ENCODE measurements at places on chromosomes 16 and 17.

- DNase-seq = no peak
Measured at GRCh38 chr16:66845080-66845410, 831 bp downstream of the CA7 start.

GRCh38 chr17:47807421-47807820 lies 14.2 kb downstream of the OSBPL7 start:
- no peak for DNase-seq

DNA sequence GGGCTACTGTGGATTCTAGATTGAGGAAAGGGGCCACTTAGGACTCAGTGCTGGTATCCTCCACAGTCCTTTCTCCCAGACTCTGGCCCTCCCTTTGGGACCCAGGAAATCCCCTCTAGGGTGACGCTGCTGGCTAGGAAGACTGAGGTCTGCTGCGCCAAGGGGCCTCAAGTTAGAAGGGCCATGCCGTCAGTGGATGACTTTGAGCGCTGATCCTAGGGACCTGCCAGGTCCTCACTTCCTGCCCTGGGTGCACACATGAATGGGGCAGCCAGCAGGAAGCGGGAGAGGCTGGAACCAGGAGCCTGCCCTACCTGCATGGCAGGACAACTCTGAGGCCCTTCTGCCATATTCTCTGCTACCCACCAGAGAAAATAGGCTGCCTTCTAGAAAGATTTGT lies 145.0 kb downstream of the RAB11FIP4 start:
- no peak for DNase-seq

DNA sequence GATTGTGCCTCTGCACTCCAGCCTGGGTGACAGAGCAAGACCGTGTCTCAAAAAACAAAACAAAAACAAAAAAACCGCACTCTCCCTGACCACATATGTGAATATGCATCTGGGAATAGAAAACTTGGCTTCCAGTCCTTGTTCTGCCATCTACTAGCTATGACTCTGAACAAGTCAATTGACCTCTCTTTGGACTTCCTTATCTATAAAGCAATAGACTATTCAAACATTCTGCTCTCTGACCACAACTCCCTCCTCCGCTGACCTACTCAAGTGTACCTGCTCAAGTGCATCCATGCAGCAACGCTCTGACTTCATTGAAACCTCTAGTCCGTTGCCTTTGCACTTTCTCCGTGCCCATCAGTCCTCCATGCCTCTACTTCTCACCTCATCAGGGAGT lies 52.6 kb upstream of the KDM6B start:
- DNase-seq = no peak

GRCh38 chr16:84735849-84736586 lies 36.2 kb downstream of the USP10 start:
- DNase-seq = no peak

- no peak for DNase-seq
Measured at GRCh38 chr17:75996665-75997590, 3.7 kb upstream of the CDK3 start.

DNA sequence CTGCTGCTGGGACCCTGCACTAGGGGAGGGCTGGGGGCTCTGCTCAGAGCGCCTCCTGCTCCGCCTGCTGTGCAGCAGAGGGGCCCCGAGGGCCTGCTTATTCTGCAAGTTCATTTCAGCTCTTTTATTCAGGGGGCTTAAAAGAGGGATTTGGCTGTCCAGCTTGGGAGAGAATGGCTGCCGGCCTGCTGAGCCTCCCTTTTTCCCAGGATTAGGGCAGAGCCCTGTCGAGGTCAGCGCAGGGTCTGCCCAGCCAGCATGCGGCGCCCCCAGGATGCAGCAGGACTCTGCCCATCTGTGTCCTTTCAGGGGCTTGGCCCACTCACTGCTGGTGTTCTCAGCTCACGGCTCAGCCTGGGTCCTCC lies 1.1 kb downstream of the SMIM5 start:
- no peak for DNase-seq

- DNase-seq = peak; percentile 20
Measured at GRCh38 chr17:17568772-17569195, 22.7 kb downstream of the PEMT start.

- no peak for DNase-seq
Measured at GRCh38 chr16:30115238-30115637, 1.9 kb upstream of the GDPD3 start.

- no peak for DNase-seq
Measured at GRCh38 chr16:77663711-77664110, 58.6 kb upstream of the NUDT7 start.

GRCh38 chr17:58677194-58677880 lies 14.5 kb downstream of the TEX14 start:
- DNase-seq = no peak

GRCh38 chr16:77434530-77435271 lies at the start of gene ADAMTS18:
ADAMTS18 (minus strand) TSS chr16:77435034; CDS start chr16:77434695, 339 bp downstream.
- no peak for DNase-seq

- no peak for DNase-seq
Measured at GRCh38 chr17:14011740-14012405, 57.4 kb upstream of the COX10 start.

DNA sequence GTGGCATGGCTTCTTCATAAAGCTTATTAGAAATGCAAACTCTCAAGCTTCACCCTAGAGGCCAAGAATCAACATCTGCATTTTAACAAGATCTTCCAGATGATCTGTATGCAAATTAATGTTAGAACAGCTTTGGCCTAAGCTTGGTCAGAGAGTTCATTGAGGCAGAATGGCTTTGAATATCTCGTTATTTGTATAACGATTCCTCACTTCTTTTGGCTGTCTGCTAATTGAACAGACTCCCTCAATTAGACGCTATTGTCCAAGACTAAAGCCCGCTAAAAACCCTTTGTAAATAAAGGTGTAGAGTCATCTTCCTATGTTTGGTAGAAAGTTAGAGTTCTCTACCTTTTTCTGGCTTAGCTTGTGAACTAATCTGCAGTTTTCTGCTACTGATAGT lies 1453.7 kb downstream of the CDH8 start:
- no peak for DNase-seq

GRCh38 chr16:68380676-68381362 lies 67.5 kb downstream of the SMPD3 start:
- DNase-seq = no peak

DNA sequence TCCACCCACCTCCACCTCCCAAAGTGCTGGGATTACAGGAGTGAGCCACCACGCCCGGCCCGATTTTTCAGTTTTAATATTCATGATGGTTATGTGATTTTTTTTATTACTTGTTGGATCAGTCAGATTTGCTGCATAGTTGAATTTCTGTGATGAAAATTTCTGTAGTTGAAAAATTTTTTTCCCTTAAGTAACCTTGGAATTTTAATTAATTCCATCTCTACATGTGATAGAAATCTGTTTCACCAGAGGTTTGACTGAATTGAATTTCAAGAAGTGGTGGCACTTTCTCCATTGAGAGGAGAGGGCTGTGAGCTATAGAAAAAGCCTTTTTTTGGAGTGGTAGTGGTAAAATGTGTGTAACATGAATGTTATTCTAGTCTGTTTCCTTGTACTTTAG lies 24.7 kb downstream of the WIPF2 start:
- no peak for DNase-seq

DNA sequence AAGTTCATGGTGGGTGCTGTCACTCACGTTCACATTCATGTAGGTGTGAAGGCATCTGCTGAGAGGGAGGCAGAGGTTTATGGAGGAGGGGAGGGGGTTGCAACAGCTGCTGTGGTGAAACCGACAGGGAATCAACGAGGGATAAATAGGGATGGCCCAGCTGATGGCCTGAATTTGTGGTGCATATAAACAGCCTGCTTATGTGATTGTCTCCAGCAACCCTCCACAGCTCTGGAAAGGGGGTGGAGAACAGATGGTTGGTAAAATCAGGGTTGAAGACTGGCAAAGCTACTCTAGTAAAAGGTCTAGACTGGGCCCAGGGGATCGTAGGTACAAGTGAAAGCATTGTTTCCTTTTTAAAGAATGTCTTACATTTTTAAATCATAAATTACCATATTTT lies 53.7 kb downstream of the IQCK start:
- no peak for DNase-seq

DNA sequence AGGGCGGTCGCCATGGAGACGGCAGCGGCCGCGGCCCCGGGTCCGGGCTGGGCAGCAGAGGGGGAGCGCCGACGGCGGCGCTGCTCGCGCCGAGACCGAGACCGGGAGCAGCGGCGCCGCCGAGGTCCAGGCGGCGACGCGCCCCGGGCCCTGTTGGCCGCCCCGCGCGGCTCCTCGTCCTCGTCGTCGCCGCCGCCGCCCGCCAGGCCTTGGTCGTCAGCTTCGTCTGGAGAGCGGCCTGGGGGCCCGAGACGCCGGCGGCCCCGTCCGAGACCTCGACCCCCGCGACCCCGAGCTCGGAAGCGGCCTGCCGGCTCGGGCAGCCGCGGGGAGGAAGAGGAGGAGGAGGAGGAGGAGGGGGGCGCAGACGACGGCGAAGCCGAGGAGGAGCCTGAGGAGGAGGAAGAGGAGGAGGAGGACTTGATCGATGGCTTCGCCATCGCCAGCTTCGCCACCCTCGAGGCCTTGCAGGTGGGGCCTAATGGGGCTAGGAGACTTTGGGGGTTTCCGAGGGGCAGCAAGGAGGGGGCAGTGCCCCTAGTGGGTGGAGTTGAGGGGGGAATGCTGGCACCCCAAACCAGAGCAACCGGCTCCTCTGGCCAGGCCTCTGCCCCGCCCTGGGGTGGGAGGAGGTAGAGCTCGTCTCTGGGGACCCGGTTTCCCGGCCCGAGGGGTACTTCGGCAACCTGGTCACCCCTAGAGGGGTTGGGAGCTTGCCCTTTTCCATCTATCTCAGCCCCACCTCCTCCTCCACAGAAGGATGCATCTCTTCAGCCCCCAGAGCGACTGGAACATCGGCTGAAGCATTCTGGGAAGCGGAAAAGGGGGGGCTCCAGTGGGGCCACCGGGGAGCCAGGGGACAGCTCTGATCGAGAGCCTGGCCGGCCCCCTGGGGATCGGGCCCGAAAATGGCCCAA lies 1.5 kb downstream of the FBRS start:
- no peak for DNase-seq

GRCh38 chr16:820748-821147 lies 20.2 kb upstream of the GNG13 start:
- DNase-seq = no peak

DNA sequence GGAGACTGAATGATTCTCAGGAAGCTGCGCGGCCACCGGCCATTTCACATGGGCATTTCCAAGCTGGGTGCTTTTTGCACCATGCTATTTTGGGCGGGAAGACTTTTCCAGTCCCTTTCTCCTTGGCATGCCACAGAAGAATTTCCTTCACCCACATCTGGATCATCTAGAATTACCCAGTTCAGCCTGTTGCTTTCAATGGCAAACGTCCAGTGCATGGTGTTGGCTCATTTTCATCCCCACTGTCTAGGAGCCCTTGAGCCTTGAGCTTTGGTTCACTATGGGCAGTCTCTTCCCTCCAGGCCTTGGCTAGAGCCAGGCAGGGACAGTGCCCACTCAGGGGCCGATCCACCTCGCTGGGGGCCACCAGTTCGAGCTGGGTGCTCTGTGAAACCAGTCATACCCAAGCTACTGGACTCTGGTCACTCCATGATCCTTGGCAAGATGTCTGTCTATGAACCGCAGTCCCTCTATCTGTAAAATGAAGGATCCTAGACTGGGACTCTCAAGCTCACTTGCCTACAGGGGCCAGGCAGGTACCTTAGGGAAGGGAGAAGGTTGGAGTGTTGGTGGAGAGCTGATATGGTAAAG lies 71.1 kb downstream of the CYLD start:
- DNase-seq = no peak

DNA sequence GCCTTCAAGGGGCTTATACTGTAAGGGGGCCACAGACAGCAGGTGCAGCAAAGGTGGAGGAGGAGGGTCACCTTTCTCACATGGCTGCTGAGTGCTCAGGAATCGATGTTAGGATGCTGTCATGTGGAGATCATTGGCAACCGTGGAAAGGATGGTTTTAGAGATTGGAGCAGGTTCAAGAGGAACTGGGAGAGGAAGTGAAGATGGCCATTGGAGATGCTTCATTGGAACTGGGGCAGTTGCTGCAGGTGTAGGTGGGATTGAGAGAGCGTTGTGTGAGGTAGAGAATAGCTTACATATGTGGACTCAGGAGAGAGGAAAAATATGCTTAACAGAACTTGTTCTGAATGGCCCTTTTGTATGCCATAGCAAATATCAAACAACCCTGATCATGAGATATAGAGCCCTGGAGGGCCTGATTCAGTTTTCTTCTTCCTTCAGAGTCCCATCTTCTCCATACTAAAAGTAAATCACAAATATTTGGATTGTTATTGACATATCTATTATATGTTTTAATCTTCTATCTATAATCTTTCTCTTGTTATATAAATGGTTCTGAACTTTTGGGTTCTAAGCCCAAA lies 40.8 kb downstream of the LDHD start:
- DNase-seq = no peak

GRCh38 chr17:1714427-1714979 lies 4.3 kb upstream of the TLCD2 start:
- peak; percentile 73 for DNase-seq

GRCh38 chr16:77457046-77457445 lies 22.2 kb upstream of the ADAMTS18 start:
- no peak for DNase-seq

DNA sequence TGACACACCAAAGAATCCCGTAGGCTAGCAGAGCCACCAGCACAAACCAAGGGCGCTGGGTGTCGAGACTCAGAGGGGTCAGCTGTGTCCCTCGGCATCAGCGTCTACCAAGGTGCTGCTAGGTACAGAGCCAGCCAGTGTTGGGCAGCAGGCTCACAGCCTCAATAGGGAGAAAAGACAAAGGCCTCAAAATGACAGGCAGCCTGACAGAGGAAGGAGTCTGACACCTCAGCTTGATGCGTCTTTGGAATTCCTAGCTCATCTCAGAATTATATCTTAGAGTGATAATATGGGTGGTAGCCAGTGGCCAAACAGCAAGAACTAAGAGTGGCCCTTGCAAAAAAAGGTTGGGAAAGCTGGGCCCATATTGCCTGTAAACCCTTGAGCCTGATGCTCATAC lies 45.9 kb downstream of the HS3ST3B1 start:
- DNase-seq = no peak

- DNase-seq = no peak
Measured at GRCh38 chr17:78242024-78242742, 10.8 kb downstream of the TMEM235 start.

DNA sequence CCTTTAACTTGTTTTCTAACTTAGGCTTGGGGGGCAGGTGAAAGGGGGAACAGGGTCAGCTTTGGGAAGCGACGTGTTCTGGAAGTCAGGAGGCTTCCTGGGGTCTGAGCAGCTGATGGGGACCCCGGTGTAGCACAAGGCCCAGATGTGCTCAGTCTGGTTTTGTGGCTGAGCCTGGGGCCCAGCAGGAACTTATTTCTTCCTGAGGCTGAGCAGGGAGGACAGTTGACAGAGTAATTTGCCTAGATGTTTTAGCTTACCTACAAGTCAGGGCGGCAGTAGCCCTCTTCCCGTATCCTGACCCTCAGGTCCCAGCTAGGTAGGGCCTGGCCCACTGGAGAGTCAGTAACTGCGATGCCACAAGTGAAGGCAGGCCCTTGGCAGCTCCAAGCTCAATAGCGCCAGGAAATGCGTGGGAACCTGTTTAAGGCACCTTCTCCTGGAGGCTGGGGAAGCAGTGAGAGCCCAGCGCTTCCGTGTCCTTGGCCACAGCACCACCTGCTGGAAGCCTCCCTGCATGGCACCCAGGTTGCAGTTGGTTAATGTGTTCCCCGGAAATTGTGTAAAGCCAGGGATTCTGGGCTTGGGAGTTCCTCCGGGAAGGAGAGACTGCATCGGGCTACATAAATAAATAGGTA lies 5.2 kb downstream of the CCR7 start:
- DNase-seq = peak; percentile 63

All from caudate nucleus (tissue), 63 donors.